ENCODE measurements at places on chromosomes 6 and 20.

GRCh38 chr6:106658469-106658868 lies 29.1 kb downstream of the QRSL1 start:
- DNase-seq, result no peak

- DNase-seq, result no peak
Measured at GRCh38 chr6:56024931-56025330, 149.5 kb upstream of the BMP5 start.

DNA sequence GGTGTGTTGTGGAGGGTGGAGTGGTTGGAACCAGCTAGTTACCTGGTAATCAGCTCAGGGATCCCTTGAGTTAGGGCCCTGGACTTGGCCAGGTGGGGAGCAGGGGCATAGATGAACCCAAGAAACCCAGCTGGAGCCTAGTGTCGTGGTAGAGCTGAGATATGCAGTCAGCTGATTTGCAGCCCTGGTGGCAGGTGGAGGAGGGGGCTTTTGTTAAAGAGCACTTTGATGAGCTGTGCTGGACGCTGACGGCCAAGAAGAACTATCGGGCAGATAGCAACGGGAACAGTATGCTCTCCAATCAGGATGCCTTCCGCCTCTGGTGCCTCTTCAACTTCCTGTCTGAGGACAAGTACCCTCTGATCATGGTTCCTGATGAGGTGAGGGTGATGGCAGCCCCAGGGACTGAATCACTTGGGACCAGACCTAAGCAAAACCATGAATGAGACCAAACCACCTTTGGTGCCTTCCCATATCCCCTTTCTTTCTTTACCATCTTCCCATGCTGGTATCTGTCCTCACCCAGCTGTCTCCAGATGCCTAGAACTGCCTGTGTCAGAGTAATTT lies 12.7 kb downstream of the DEF6 start:
- no peak for DNase-seq

GRCh38 chr6:116883005-116883404 lies 6.0 kb downstream of the RFX6 start:
- DNase-seq, result no peak

DNA sequence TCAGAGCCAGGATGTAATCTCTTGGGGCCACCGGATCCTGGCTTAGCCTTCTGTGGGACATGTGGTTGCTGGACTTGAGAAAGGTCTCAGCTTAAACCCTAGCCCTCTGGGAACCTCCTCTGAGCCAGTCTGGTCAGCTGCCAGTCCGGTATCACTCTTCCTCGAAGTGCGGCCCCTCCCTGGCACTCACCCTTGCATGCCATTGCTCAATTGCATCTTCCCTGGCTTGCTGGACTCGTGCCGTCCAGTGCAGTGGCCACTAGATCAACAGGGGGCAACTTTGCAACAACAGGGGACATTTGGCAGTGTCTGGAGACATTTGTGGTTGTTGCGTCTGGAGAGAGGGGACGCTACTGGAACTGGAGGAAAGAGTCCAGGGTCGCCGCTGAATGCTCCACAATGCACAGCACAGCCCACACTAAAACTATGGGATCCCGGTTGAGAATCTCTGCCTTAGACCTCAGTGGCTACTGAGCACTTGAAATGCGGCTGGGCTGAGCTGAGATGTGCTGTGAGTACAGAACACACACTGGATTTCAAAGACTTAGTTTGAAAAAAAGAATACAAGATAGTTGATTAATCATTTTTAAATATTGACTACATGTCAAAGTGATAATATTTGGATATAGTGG lies 152.1 kb downstream of the TFAP2C start:
- no peak for DNase-seq

- no peak for DNase-seq
Measured at GRCh38 chr6:79005497-79005896, 72.6 kb downstream of the PHIP start.

- DNase-seq, result no peak
Measured at GRCh38 chr6:11755725-11756124, 22.9 kb downstream of the ADTRP start.

- no peak for DNase-seq
Measured at GRCh38 chr6:31407699-31408098, 4.3 kb downstream of the MICA start.

DNA sequence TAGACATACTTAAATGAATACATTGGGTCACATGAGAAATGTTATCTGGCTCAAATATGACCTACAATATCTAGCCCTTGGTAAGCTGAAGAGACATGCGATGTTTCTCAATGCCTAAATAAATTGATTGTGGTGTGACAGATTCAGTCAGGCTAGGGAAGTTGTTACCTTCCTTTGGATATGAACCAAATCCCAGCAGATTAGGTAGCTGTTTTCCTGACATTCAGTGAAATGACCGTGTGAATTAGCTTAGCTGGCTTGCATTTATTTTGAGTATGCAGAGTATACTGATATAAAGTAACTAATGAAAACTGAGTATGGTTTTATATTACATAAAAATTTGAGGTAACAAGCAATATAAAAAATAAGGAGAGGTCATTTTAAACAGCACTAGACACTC lies 288.2 kb downstream of the GJA1 start:
- DNase-seq, result no peak

GRCh38 chr6:28632326-28632851 lies 106.7 kb downstream of the GPX5 start:
- DNase-seq, result no peak

Data from globus pallidus (tissue), 1 donor.